ENCODE measurements at places on chromosomes 2 and 18.
A peak's percentile ranks its signal among the peaks of the same experiment; 100 is the strongest.

DNA sequence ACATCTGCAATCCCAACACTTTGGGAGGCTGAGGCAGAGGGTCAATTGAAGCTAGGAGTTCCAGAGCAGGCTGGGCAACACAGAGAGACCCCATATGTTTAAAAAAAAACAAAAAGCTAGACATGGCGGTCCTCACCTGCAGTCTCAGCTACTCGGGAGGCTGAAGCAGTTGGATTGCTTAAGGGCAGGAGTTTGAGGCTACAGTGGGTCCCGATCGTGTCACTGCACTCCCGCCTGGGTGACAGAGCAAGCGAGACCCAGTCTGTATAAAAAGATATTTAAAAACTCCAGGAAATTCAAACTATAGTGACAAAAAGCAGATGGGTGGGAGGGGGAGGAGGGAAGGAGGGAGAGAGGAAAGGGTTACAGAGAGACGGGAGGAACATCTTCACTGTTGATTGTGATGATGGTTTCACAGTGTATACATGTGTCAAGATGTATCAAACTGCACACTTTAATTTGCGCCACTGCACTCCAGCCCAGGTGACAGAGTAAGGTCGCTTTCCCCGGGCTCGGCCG lies 942 bp upstream of the ZNF236 start:
- peak; percentile 25 for DNase-seq

GRCh38 chr2:110107092-110108079 lies 8.2 kb downstream of the MALL start:
- DNase-seq = no peak

DNA sequence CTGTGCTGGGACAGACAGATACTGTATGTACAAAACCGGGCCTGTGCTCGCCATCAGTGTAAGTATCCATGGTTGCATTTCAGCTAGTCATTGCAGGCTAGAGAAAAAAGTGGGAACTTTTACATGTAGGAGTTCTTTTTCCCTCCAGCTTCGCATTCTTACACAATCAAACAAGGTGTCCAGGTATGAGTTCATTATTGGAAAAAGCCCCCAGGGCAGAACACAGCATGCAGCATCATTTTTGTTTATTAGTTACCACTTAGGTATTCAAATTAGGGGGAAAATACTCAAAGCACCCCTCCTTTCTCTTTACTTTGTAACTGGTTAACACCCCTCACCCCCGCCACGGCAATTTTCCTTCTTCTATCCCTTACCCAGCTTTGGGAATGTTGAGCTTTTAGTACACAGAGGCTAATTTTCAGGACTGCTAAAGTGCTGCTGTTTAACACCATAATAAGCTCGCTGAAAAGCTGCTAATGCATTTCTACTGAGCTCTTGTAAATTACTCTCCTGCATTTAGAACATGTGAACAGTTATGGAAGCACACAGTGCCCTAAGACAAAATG lies 13.6 kb downstream of the UPP2 start:
- no peak for DNase-seq

GRCh38 chr18:48300463-48300961 lies 108.7 kb downstream of the ZBTB7C start:
- DNase-seq = no peak

DNA sequence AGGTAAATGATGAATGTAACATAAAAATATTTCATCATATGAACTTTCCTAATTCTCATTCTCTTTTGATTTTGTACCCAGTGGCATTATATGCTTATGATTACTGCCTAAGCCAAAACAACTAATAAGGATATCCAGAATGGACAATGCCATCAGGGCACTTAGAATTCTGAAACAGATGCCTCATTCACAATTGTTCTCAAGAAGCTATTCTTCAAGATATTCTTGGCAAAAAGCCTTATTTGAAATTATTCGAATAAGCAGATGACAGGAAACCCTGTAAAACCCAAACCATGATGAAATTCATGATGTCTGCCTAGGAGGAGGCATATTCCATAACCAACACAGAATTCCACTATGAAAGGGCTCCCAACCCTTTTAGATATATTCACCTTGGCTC lies 353.2 kb upstream of the TRIB2 start:
- DNase-seq = no peak

GRCh38 chr18:45071956-45072355 lies 391.3 kb downstream of the SETBP1 start:
- DNase-seq = no peak

DNA sequence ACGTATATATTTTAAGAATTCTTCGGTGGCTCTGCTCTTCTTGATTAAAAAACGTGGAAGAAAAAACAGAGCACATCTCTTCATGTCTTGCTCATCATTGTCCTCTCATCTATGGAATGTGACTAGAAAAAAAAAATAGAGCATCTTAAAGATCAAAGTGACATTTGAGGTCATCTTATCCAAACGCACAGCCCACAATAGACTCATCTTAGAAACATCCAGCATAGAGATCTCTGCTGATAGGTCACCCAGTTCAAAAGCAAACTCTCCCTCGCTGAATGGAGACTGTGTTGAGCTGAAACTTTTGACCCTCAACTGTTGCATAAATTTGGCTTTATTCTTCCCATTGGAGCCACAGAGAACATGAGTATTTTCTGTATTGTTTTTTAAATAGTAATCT lies 65.2 kb downstream of the CMPK2 start:
- no peak for DNase-seq

DNA sequence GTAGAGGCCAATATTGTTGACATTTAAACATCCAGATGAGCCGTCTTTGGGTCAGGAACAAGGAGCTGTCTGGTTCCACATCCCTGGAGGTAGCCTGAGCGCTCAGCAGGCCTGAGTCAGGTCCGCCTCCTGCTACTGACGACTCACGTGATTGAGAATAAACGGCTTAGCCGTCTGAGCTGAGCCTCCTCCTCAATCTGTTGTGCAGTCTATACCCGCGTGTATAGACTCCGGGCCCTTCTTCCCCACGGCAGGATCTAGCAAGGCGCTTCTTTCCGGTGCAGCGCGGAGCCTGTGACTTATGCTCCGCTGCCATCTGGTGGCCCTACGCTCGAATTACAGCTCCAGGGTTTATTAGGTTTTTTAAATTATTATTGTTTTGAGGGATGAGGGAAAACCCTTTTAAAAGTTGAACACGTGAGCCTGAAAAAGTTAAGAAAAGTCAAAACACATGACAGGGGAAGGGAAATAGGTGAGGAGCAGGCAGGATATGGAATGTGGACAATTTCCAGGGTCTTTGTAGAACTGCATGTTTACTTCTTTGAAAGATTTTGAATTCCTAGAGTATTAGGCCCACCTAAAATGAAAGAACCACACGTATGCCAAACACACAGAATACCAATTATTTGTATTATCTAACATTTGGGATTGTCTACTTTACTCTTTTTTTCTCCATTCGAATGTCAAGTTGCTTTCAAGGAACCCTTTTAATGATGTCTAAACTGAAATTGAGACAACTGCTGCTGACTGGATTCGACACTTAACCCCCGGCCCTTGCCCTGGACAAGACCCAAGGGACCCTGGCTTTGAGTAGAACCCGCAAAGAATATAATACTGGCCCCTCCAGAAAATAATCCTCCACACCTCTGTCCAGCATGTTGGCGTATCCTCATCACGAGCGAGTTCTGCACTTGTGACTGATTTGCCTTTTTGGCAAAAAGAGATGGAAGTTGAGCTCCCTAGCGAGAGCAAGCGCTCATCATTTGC lies 112.4 kb upstream of the ZNF236 start:
- DNase-seq = no peak

DNA sequence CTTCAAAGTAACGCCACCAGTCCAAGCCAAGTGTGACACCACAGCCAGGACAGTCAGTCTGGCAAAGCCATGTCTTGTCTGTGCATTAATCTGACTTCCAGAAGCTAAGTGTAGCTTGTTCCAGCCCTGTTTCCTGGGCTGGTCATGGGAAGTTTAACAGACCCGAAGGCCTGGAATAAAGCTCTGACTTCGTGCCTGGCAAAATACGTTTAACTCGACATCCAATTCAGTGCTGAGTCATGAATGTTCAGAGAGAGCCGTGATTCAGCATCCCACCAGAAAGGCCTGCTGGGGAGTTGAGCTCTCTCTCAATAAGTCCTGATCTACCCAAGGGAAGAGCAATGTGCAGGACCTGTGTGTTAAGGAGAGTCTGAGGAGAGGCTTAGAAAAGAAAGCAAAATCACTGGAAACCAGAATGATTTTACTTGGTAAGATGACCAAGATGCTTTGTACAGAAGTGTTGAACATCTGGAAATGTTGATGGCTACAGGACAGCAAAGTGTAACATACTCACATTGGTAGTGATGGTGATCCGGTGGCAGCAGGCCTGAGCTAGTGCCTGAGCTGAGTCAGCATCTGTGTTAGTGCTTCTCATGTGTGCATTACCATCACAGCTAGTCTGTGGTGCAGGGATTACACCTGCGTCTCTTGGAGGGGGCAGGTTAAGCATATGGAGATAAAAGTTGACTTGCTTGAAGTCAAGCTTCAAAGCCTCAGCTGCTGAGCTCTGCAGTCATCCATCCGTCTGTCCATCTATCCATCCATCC lies 743.7 kb upstream of the HS6ST1 start:
- no peak for DNase-seq

GRCh38 chr18:76265497-76266235 lies 229.4 kb downstream of the ZNF516 start:
- DNase-seq = no peak

- DNase-seq = no peak
Observed at GRCh38 chr2:118102433-118103082, 14.3 kb downstream of the INSIG2 start.

- DNase-seq = no peak
Observed at GRCh38 chr18:60534538-60534937, 162.0 kb upstream of the MC4R start.

- DNase-seq = no peak
Observed at GRCh38 chr2:68342470-68342869, 22.6 kb upstream of the PLEK start.

DNA sequence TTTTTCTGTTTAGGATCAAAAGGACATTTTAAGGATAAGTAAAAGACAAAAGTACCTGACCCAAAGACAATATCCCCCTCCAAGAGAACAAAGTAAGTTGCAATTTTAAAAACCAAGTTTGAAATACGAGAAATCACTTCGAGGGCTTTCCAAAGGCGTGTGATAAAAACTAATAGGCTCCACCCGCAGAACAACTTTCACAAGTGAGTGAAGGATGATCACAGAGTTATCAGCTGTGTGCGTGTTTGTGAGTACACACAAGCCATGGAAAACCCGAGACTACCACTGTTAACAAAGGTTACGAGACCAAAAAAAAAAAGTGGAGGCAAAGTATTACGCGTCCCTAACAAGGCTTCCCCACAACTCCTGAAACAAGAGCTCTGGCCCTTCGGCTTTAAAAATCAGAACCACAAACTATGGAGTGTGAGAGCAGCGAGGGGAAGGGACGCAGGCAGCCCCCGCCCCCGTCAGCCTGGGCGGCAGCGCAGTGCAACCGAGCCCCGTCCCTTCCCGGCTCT lies 719 bp downstream of the SMAD2 start:
- no peak for DNase-seq

DNA sequence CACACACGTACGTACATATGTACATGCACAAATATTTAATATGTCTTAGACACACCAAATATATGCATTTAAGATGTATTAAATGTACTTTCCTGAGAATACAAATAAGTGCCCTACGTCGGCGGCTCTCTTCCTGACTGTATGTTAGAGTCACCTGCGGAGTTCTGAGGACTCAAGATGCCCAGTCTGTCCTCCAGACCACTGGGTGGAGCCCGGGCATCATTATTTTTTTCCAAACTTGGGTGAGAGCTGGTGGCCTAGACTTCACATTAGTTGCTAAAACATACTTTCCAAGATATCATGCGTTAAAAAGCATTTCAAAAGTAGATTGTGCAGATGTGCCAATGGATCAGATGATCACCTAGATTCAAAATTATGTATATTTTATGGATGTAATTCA lies 2.9 kb downstream of the IL18R1 start:
- DNase-seq = no peak

- no peak for DNase-seq
Observed at GRCh38 chr2:226797289-226797988, 2.2 kb downstream of the IRS1 start.

DNA sequence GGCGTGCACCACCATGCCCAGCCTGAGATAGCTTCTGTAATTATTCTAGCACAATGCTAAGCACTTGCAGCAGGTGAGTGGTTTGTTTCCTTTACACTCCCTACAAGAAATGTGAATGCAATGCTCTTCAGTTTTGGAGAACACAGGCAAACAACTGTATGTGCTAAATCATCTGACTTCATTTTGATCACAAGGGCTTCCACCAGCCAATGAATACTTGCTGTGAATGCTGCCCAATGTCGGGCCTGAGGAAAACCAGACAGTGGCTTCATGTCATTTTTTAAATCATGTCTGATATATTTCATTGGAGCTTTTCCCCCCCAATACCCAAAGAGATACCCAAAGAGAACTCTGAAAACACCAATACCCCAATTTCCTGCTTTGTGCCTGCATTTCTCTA lies 155.6 kb upstream of the XPO1 start:
- DNase-seq = no peak

DNA sequence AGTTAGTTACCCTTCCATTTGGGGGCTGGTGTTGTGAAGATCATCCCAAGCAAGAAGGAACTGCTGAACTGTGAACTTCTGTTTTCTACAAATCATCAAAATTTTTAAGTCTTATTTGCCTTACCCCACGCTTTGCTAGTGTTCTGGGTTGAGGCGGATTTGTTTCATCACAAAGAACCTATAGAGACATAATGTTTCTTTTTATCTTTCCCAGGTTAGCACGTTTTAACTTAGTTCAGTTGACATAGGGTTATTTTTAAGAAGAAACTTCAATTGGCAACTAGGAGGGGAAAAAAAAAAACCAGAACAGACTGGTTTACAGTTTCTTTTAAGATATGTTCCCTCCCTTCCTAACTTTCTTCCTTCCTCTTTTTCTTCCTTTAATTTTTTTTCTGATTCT lies 31.1 kb upstream of the CERS6 start:
- DNase-seq = no peak

- no peak for DNase-seq
Observed at GRCh38 chr2:8643996-8644356, 37.9 kb upstream of the ID2 start.

GRCh38 chr2:8455236-8456150 lies 226.4 kb upstream of the ID2 start:
- DNase-seq = no peak

GRCh38 chr2:206084870-206085741 lies 868 bp downstream of the INO80D start:
- no peak for DNase-seq

DNA sequence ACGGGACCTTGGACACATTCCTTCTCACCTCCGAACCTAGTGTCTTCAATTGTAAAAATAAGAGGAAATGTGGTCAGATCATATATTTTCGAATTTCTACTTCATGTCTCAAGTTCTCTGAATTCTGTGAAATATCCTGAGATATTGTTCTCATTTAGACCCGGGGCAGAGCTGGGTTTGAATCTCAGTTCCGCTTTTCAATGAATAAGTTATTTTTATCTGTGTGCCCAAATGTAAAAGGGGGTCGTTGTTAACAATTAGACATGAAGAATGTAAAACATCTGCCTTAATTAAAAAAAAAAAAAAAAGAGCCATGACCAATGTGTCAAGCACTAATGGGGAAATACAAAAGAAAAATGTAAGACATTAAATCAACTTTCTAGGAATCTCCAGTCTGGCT lies 48.9 kb upstream of the BCL11A start:
- no peak for DNase-seq

Data from cortex of kidney (tissue), 1 donor.